Panc1 (cell line): ENCODE measurements at places on chromosomes 3 and 15. TPM values are rescaled to one million over a fixed set of nuclear protein-coding genes. Genes with fewer than 3 reads are reported as not detected.

DNA sequence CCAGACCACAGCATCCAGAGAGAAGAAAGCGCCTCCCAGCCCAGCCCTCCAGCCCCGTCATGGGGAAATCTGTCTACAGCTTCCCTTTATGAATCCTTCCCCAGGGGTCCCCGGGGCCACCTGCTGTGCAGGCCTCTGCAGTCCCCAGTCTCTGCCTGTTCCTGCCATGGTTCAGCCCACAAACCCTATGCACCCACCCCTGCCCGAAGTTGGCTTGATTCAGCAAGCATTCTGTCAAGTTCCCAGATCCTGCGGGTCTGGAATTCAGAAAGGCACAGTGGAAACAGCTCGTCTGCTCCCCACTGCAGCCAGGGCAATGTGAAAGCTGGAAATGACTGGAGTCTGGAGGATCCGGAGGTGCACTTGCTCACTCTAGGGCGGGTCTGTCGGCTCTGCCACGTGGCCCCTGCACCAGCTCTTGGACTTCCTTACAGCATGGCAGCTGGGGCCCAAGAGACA lies 2.9 kb upstream of the OCA2 start:
- DNase-seq, result no peak

Gene CFAP92
- 0.18 TPM for total RNA-seq

GRCh38 chr3:44120721-44121582 lies 120.7 kb upstream of the TOPAZ1 start:
- no peak for DNase-seq

DNA sequence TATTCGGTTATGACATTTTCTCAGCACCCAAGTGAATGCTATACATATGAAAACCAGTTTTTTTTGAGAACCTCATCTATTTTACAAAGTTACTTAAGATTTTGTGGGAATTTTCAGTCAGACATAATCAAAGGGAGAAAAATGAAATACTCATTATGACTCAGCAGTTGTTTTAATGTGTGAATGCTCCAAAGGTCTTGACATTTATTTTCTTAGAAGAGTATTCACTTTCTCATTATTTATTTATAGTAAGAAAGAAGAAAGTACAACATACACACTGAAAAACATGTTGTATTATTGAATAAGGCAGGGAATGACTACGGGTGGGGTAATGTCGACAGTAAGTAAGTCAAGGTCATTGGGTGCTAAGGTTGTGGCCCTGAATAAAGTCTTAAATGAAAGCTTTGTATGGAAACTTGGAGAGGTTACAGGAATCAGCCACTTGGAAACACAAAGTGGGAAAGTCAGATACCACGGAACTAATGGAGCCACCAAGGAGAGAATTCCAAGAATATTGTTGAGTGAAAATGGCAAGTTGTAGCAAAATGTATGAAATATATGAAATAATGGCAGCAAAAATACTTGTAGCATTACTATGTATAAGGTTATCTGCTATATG lies 844.5 kb downstream of the TBL1XR1 start:
- DNase-seq, result no peak

Gene STAB1
- total RNA-seq, result 0.39 TPM

GRCh38 chr3:190122198-190122771 lies 1.6 kb upstream of the P3H2 start:
- no peak for DNase-seq

DNA sequence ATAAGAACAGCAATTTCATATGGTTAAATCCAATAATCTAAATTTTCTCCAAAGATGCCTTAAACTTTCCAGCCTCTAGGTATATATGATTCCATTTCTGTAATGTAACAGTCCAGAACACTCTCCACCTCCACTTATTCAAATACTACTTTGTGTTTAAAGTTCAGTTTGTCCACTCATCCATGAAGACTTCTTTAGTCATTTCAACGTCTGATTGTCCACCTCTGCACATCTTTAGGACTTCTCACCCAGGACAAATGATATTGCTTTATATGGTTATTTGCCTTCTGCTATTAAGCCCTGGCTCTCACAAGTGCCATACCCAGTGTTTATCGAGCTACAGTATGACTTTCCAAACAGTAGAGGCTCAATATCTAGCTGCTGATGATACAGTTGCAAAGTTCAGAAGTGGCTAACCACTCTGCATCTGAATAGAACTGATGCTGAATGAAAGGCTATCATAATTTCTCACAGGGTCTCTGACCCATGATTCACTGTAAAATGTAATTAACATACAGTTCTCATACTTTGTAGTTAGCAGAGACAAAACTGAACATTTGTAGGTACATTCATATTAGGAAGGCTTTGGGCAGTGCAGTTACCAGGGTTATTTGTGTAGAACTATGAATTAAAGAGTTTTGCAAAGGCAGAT lies 93.7 kb upstream of the MBNL1 start:
- DNase-seq, result no peak

Gene CNTN3
- not detected for total RNA-seq

- DNase-seq, result no peak
These were observed 966 bp upstream of the PKM start for GRCh38 chr15:72231833-72232478.

Gene IL5RA
- not detected for total RNA-seq

GRCh38 chr15:61380270-61380669 lies 151.2 kb upstream of the RORA start:
- DNase-seq, result no peak

Gene WDR93
- total RNA-seq, result 0.18 TPM

DNA sequence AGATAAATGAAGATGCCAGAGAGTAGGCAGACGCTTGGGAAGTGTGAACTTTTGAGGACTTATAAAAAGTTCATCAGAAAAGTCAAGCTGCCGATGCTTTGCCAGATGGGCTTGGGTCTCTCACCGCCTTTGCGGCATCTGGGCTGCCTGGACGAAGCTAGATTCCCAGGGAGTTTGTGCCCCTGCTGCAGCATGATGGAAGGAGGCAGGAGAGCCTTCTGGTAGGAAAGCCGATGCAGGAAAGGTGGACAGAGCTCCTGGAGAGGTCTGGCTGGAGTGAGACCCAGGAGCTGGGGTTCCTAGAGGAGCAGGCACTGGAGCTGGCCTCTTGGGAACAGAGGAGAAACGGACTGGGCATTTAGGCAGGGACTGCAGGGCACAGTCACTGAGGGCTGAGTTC lies 51.9 kb upstream of the ATP2B2 start:
- DNase-seq, result no peak

DNA sequence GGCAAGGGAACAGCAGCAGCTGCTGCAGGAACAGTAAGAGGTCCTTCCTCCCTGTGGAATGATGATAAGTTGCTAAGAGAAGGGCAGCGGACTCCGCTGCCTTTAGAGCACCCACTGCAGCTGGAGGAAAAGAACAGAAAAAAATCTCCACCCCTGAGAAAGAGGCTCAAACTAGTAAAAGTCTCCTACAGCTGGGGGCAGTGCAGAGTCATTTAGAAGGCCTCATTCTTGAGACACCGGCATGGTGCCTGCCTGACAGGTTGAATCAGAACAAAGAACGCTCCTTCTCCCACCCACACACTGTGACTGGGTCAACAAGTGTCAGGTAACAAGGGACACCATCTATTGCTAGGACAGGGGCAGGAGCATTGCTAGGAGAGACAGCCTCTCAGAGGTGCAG lies 188.4 kb downstream of the ABHD5 start:
- no peak for DNase-seq

DNA sequence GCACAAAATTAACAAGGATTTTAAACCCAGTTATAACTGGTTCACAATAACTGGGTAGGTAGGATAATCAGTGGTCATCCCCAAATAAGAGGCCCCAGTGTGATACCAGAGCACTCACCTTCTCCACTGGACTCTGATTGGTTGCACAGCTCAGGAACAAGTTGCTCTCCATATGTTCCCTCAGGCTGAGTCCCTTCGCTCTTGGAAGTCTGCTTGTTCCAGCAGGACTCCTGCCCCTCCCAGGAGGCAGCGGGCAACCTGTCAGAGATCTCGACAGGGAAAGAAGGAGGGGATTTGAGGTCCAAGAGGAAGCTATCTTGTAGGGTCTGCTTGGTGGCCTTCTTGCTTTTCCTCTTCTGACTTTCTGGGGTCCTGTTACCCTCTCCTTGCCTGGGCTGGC lies 51.6 kb upstream of the HEG1 start:
- DNase-seq, result no peak

- DNase-seq, result no peak
These were observed 183.1 kb downstream of the CHST2 start for GRCh38 chr3:143302638-143303171.

GRCh38 chr3:122255757-122256439 lies 69.2 kb upstream of the CSTA start:
- DNase-seq, result no peak

DNA sequence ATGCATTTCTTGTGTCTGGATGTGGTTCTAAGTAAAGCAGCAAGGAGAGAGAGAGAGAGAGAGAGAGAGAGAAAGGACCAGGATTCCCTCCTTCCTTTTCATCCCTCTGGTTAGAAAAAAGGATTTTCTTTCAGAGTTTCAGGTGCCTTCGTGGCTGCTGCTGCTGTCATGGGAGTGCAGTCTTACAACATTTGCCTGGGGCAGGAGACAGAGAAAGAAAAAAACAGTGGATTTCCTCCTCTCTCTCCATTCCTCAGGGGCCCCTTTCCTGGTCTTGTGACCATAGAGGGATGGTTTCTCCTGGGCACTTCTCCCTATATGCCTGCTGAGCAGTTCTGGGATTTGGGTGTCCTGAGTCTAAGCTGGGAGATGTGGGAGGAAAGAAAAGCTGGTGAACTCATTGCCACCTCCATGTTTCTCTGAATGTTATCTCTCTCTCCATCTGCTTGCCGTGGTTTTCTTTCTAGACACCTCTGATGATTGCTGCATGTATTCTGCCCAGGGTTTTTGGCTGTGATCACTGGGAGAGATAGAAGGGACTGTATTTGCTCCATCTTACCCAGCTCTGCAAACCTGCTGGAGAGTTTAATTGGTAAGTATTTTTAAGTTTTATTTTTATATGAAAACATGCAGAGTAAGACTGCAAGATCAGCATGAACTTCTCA lies 142.4 kb upstream of the RGMA start:
- DNase-seq, result no peak

Gene LRRIQ4
- total RNA-seq, result not detected

- DNase-seq, result no peak
These were observed 42.1 kb upstream of the CTDSPL start for GRCh38 chr3:37819591-37819990.

- DNase-seq, result no peak
These were observed 10.6 kb downstream of the IREB2 start for GRCh38 chr15:78448441-78449219.

- no peak for DNase-seq
These were observed 169.3 kb upstream of the TRIM42 start for GRCh38 chr3:140508550-140508949.

DNA sequence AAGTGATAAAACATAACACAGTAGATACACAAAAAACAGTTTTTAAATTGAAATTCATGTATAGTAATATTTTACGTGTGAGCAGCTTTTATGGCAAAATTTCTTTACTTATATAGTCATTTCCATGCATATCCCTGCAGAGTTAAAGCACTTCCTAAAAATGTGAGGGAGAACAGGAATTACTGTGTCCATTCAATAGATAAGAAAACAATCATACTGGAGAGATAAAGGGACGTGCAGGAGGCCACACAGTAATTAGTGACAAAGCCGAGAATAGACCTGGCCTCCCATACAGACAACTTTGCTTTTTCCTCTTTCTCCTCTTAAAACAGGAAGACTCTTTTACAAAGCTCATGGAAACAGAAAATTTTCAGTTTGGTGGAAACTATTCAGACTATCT lies 247.5 kb downstream of the CDIN1 start:
- DNase-seq, result no peak

- no peak for DNase-seq
These were observed 190.1 kb downstream of the PDE8A start for GRCh38 chr15:85171736-85172135.

Gene BOC
- 0.33 TPM for total RNA-seq

Gene PATL2
- 0.49 TPM for total RNA-seq

GRCh38 chr15:39376371-39376909 lies 204.4 kb upstream of the THBS1 start:
- no peak for DNase-seq

DNA sequence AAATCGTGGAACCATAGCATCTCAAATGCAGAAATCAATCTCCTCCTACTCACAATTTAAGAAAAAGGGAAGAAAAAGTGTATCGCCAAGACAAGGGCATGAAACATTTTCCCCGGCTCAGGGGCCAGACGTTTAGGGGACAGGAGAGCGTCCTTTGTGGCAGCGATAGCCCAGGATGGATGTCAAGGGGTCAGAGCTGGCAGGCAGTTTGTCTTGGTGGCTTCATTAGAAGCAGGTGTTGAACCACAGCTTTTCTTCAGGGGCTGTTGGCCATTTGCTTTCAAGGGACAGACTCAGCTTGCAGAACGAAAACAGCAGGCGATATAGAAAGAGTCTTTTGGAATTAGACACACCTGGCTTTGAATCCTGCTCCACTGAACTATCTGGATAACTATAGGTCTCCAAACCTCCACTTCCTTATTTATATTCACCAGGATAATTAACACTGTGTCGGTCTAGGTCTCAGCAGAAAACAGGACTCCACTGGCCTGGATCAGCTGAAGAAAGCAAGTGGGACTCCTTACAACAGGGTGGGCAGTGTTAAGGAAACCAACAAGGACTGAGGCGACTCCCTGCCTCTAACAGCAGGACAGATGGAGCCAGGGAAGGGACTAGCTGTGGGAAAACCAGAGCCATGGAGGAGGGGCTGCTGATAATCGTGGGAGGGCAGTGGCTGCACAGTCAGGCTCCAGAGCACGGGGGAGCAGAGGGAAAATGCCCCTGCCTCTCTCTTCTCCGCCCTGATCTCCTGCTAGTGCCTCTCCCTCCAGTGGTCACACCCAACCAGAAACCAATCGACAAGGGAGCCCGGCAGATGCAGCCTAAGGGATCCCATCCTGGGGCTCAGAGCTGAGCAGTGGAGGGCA lies 123.6 kb downstream of the LIPC start:
- no peak for DNase-seq

GRCh38 chr15:65521350-65521749 lies 3.9 kb upstream of the DPP8 start:
- no peak for DNase-seq

Gene GPR176
- 12.7 TPM for total RNA-seq

Gene FETUB
- total RNA-seq, result not detected

- no peak for DNase-seq
These were observed 18.8 kb downstream of the PLA2G4F start for GRCh38 chr15:42137461-42138261.

GRCh38 chr3:130814691-130815472 lies 68.3 kb upstream of the PIK3R4 start:
- no peak for DNase-seq

Gene RLBP1
- not detected for total RNA-seq
